ENCODE measurements at places on chromosomes 6 and 20.

- no peak for DNase-seq
Observed at GRCh38 chr6:118263921-118264486, 284.1 kb upstream of the PLN start.

GRCh38 chr20:53839423-53840176 is 230.8 kb downstream of the BCAS1 start:
- DNase-seq = no peak

GRCh38 chr20:24683676-24684075 is 214.2 kb downstream of the SYNDIG1 start:
- no peak for DNase-seq

- no peak for DNase-seq
Observed at GRCh38 chr6:113476937-113477839, 380.0 kb upstream of the MARCKS start.

DNA sequence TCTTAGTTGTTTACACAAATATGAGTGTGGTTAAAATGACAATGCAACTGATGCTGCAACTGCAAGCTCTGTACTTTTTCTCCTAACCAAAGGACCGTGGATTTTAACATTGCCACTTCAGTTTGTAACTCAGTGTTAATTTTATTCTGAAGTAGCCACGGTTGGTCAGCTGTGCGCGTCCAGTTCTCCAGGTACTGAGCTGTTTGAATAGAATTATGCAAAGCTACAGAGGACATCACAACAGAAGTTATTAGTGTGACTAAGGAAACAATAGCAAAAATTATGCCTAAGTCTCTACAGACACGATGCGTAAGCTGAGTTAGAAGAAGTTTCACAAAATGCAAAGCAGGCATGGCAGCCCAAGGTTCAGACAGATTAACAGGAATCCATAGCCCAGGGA is 4.4 kb upstream of the ABHD12 start:
- DNase-seq = no peak

GRCh38 chr6:140046016-140046632 is 671.7 kb upstream of the CITED2 start:
- no peak for DNase-seq

GRCh38 chr6:14889611-14890593 is 356.0 kb upstream of the JARID2 start:
- no peak for DNase-seq

GRCh38 chr6:138440758-138441357 is 36.8 kb downstream of the HEBP2 start:
- DNase-seq = no peak
